ENCODE measurements at places on chromosomes 2 and 18. TPM values are rescaled to one million over a fixed set of nuclear protein-coding genes. Genes with fewer than 3 reads are reported as not detected.

POU3F3 gene
- total RNA-seq, result 0.40 TPM

GRCh38 chr2:231483398-231484329 lies 19.4 kb upstream of the NCL start:
- peak overlapping the region; percentile 85 for H3K27ac ChIP-seq
- no peak for DNase-seq
- H3K36me3 ChIP-seq, result no peaks in the 10 kb centered on the region
- no peaks in the 10 kb centered on the region for H3K27me3 ChIP-seq
- H3K4me3 ChIP-seq, result peak overlapping the region; percentile 54

DNA sequence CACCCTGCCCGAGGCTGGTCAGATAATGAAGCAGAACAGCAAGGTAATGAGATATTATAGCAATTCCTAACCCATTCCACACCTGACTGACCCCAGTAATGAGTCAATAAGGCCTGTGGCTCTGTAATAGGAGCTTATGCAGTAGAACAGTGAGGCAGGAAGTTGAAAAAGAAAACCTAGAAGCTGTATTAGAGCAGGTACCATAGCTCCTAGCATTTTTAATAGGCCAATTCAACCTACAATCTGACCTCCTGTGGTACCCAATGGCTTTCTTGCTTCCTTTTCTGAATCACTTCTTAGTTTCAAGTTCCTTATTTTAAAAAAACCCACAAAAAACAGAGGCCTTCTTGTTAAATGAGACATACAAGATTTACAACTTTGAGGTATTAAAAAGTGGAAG lies 43.6 kb upstream of the MAP2 start:
- no peaks in the 10 kb centered on the region for H3K4me1 ChIP-seq
- no peaks in the 10 kb centered on the region for H3K36me3 ChIP-seq
- DNase-seq, result no peak
- no peaks in the 10 kb centered on the region for H3K27me3 ChIP-seq
- no peak overlapping the region for H3K4me3 ChIP-seq

GRCh38 chr2:11133936-11134320 lies 21.3 kb upstream of the SLC66A3 start:
- H3K27ac ChIP-seq, result no peak overlapping the region
- H3K4me1 ChIP-seq, result peaks cover 34% of the 10 kb centered on the region
- DNase-seq, result no peak
- H3K36me3 ChIP-seq, result no peaks in the 10 kb centered on the region
- H3K4me3 ChIP-seq, result peak overlapping the region; percentile 56

ANKRD30BL gene
- not detected for total RNA-seq

DNA sequence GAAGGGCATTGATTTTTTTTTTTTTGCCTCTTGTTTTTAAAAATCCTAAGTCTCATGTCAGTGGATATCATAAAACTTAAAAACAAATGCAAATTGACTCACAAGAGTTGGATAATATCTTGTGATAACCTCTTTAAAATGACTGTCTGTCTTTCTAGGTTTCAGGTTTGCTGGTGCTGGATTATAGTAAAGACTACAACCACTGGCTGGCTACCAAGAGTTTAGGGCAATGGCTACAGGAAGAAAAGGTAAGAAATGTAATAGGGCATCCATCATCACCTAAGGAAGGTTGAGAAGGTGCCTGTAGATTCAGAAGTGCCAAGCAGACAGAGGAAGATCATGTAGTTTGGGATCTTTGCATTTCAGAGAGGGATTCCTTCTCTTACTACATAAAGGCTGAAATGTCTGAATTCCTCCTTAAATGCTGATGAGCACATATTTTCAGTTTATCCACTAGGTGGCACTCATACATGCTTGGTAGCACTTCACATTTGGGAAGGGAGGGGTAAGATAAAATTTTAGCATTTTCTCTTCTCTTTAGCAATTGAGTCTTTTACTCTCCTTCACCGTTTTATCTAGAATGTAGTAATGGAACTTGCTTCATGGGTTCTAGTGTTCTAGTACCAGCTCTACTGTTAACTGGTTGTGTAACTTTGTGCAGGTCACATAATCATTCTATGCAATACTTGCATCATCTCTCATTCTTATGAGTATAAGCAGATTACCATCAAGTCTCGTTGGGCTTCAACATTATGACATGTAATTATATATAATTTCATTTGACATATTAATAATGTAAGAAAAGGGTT lies 21.1 kb downstream of the CPS1 start:
- H3K27ac ChIP-seq, result no peak overlapping the region
- no peaks in the 10 kb centered on the region for H3K4me1 ChIP-seq
- DNase-seq, result no peak
- H3K27me3 ChIP-seq, result no peaks in the 10 kb centered on the region
- H3K36me3 ChIP-seq, result no peaks in the 10 kb centered on the region

DNA sequence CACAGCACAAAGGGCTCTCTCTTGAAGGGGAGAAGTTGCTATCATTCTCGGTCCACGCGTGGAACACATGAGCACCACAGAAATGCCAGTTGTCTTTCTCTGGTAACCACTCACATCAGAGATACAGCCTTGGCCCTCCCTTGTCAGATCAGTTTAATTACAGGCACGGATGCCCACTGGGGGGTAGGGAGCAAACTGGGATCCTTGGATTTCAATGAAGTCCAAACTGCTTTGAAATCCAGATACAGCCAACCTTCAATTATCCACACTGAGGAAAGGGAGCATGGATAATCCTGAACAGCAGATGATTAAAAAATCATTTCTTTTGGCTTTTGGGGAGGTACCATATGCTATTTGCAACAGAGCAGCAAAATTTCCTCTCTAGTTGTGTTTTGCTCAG lies 63.7 kb upstream of the DAPL1 start:
- H3K36me3 ChIP-seq, result no peaks in the 10 kb centered on the region
- peaks cover 29% of the 10 kb centered on the region for H3K4me1 ChIP-seq
- no peak overlapping the region for H3K27ac ChIP-seq
- H3K27me3 ChIP-seq, result no peaks in the 10 kb centered on the region
- DNase-seq, result peak; percentile 35

GRCh38 chr2:122019724-122020123 lies 264.3 kb downstream of the TSN start:
- no peak overlapping the region for H3K4me3 ChIP-seq
- no peak overlapping the region for H3K27ac ChIP-seq
- DNase-seq, result peak; percentile 49
- H3K4me1 ChIP-seq, result no peaks in the 10 kb centered on the region

ITPRIPL1 gene
- total RNA-seq, result 2.5 TPM

CAVIN2 gene
- 8.4 TPM for total RNA-seq

DNA sequence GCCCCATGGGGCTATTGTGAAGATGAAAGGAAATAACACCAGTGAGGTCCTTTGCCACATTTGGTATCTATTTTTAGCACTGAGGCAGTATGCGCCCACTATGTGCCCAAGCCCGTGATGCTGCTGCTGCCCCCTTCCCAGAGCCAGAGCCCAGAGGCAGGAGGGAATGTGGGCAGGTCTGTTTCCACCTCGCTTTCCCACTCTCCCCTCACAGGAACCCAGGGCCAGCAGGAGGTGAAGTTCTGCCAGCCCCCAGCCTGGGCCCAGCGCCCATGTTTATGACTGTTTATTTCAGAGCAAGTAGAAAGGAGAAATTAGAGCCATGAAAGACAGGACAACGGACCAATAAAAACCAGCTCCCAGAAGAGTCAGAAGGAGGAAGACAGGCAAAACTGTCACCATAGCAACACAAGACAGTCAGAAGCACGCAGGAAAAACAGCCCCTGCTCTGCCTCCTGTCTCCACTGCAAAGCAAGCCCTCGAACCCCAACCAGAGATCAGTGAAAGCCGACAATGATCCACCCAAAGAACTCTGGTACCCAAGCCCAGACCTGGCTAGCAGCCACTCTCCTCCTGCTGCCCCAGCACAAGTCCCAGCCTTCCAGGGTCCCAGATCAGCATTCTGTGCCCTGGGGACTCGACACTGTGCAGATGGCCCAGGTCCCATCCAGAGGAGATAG lies 1.4 kb downstream of the CYRIA start:
- H3K27ac ChIP-seq, result peak overlapping the region; percentile 34
- H3K36me3 ChIP-seq, result no peaks in the 10 kb centered on the region
- peak overlapping the region; percentile 65 for H3K4me3 ChIP-seq
- no peaks in the 10 kb centered on the region for H3K27me3 ChIP-seq
- peaks cover 29% of the 10 kb centered on the region for H3K4me1 ChIP-seq

DNA sequence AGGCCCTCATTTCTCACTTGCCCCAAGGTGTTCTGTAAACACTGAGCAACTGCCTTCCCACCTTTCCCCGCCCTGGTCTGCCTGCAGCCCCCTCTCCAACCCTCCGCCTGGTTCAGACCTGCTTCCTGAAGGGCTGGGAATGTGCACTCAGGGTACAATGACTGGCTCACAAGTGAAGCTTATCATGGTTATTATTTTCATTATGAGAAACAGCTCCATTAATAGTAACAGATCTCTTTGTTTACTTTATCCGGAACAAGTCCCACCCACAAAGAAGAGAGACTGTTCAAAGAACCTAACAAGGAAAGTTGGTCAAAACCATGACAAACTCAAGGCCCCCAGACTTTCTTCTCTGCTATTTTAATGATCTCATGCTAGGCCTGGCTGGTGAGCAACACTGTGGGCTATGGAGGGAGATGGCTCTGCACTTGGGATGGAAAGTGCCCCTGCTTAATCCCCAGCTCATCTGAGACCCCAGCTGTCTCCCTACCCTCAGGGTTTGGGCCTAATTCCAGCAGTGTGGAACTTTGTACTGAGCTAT lies 36.7 kb downstream of the ARHGAP25 start:
- peak overlapping the region; percentile 35 for H3K27ac ChIP-seq
- H3K4me3 ChIP-seq, result no peak overlapping the region
- H3K4me1 ChIP-seq, result peaks cover 18% of the 10 kb centered on the region
- no peaks in the 10 kb centered on the region for H3K36me3 ChIP-seq
- no peaks in the 10 kb centered on the region for H3K27me3 ChIP-seq
- DNase-seq, result no peak

ABCB11 gene
- 0.26 TPM for total RNA-seq

GRCh38 chr2:126356631-126357030 lies 299.3 kb upstream of the GYPC start:
- H3K36me3 ChIP-seq, result no peaks in the 10 kb centered on the region
- H3K4me3 ChIP-seq, result no peak overlapping the region
- H3K27me3 ChIP-seq, result no peaks in the 10 kb centered on the region
- H3K4me1 ChIP-seq, result no peaks in the 10 kb centered on the region

PRSS56 gene
- not detected for total RNA-seq

CD8B2 gene
- not detected for total RNA-seq
